Stimulated activated CD4-positive, alpha-beta T cell treated with anti-CD3 and anti-CD28 coated beads, Interleukin-15, amount 100 ng/mL, for 1 hour (primary cell): ENCODE measurements at places on chromosomes 12 and 14.

DNA sequence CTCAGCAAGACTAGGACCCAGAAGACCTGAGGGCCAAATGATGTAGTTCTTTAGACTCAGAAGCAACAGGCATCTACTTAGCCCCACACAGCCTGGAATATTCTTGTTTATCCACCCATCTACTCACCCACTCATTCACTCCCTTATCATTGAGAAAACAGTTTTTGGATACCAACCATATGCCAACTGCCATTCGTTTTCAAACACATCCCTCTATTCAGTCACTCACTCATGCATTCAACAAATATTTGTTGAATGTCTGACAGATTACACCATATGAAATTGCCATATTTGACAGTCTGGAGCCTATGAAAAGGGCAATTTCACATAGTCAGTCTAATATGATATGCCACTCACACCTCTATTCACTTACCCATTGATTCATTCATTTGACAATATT, 103.2 kb downstream of the NT5DC3 start:
- no peak for DNase-seq

DNA sequence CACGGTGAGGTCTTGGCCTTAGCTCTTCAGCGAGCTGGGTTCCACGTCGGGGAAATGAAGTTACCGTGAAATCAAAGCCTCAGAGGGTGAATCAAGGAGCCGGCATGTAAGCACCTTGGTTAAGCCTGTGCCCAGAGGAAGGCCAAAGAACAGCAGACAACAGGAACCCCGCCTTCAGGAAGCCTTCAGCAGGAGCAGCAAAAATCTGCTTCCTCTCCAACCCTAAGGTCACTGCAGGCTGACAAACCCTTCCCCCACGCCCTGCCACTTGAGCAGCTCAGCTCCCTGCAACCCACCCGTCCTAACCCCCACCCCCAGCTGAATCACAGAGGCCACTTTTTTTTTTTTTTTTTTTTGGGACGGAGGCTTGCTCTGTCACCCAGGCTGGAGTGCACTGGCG, 72.9 kb upstream of the LTA4H start:
- no peak for DNase-seq

DNA sequence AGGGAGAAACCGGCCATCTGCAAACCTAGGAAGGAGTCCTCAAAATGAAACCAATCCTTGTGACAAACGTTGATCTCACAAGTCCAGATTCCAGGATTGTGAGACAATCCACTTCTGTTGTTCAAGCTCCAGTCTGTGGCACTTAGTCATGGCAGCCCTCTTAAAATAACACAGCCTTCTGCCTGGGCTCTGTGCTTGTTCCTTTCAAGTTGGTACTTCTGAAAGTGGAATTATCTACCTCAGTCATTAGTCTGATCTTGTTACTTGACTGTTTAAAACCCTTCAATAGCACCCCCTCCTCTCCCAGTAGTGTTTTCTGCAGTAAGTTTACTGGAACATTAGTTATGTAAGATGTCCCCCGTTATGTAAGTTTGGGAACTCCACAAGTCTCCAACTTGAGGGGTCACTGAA, 111.0 kb upstream of the HIF1A start:
- no peak for DNase-seq

DNA sequence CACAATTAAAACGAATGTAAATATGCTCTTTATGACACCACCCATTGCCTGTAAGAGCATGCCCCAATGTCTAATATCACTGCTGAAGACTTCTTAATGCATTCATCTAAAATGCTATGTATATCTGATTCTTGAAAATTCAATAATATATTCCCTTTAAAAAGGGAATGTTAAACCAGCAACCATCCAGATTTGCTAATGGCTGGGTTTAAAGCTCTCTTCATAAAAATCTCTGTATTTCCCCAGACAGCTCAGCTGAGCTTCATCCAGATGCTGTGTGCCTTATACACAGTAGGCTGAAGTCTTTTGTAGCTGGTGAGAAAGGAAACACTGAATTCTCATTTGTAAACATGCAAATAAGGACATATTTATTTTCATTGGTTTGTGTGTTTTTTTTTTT, at the start of gene TAS2R14:
TSS of gene TAS2R14 (minus strand) at position 101 of the 400 bp plus-strand sequence. CDS start at position 45, 56 bp downstream.
- no peak for DNase-seq

DNA sequence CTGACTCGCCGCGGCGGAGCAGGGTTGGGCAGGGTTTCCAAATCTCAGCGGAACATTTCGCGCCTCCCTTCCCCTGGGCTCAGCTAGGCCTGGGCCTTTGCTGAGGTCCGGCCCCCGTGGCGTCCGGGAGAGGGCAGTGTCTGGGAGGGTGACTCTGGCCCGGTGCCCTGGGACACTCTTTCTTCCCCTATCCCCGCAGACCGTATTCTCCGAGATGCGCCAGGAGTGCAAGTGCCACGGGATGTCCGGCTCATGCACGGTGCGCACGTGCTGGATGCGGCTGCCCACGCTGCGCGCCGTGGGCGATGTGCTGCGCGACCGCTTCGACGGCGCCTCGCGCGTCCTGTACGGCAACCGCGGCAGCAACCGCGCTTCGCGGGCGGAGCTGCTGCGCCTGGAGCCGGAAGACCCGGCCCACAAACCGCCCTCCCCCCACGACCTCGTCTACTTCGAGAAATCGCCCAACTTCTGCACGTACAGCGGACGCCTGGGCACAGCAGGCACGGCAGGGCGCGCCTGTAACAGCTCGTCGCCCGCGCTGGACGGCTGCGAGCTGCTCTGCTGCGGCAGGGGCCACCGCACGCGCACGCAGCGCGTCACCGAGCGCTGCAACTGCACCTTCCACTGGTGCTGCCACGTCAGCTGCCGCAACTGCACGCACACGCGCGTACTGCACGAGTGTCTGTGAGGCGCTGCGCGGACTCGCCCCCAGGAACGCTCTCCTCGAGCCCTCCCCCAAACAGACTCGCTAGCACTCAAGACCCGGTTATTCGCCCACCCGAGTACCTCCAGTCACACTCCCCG, 3.0 kb downstream of the WNT1 start:
- DNase-seq = no peak

DNA sequence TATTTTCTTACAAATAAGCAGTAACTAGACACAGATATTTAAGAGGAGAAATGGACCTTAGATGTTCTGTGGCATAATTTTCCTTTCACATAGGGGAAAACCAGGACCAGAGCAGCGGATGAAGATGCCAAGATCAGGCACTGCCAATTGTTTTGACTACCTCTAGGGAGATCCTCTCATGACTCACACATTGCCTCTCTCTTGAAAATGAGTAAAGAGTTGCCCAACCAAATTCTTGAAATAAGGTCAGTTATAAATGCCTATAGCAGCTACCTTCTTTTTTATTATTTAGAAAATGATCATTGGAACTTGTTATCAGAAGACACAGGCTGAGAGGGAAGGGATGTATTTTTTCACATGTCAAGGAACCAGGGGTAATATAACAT, 263.4 kb upstream of the PLEKHG7 start:
- no peak for DNase-seq

DNA sequence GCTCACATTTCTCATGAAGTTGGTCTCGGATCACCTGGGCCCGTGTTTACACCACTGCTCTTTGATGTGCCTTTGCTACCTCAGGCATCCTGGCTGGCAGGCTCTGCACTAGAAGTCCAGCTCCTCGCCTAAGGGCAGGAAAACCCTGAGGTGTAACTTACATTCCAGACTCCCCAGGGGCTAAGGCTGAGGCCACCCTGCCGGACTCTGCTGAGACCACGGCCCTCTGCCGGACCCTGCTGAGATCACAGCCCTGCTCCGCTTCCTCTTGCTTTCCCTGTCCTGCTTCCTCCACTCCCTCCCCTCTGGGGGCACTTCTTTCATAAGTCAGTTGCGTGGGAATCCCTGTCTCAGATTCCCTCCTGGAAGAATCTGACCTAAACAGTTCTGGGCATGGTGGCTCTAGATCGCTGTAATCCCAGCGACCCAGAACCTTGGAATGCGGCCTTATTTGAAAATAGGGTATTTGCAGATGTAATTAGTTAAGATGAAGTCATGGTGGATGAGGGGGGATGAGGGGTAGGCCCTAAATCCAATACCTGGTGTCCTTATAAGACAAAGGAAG, 17.2 kb downstream of the RILPL1 start:
- DNase-seq = no peak

DNA sequence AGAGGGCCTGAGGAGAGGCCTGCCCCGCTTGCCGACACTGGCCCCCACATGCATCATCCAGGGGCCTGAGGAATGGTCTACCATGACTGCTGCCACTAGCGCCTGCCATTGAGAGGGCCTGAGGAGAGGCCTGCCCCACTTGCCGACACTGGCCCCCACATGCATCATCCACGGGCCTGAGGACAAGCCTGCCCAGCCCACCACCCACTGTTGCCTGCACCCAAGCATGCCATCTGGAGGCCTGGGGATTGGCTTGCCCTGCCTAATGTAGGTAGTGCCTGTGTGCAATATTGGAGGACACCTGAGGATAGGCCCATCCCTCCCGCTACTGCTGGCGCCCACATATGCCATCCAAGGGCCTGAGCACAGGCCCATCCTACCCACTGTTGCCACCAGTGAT, 24.4 kb downstream of the CYP46A1 start:
- no peak for DNase-seq

- DNase-seq = no peak
Measured at GRCh38 chr12:55227643-55228042, 6.8 kb downstream of the OR10A7 start.
